ENCODE measurements at places on chromosomes 2 and 18.

DNA sequence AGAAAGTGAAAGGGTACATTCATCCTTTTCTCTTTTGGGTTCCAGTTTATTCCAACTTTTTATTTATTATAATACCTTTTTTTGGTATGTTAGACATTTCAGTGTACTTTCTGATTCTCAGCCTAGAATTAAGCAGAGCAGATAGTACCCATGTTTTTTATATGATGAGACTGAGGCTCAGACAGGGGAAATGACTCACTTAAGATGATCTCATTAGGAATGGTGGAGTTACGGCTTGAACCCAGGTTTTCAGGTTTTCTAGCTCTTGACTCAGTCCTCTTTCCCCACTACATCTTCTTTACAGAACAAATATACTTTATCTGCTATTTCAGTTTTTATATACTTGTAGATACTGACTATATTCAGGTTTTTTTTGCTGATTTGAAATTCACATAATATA is 51.7 kb upstream of the OTX1 start:
- H3K27me3 ChIP-seq, result no peaks in the 10 kb centered on the region
- no peak overlapping the region for H3K27ac ChIP-seq
- no peak for DNase-seq
- H3K36me3 ChIP-seq, result peaks cover 17% of the 10 kb centered on the region
- no peak overlapping the region for H3K4me3 ChIP-seq

DNA sequence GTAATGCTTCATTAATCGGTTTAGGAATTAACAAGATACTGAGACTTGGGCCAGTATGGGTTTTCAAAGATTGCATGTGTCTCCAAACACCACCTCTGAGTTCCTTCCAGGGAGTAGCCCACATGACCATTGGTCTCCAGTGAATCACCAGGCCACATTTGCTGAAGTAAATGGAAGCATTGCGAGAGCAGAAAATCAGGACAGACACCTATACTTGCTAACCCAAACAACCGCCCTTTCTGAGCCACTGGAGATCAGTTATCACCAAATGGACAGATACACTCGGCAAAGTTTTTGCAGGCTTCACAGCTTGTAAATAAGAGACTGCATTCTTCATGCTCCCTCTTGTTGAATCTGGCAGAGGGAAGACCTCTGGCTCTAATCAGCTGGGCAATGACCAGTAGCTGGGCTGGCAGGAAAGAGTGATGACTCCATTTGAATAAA is 40.9 kb downstream of the GATA6 start:
- H3K27ac ChIP-seq, result no peak overlapping the region
- H3K36me3 ChIP-seq, result peaks cover 3% of the 10 kb centered on the region

GRCh38 chr2:218006741-218007140 is 3.9 kb upstream of the TNS1 start:
- no peak overlapping the region for H3K4me3 ChIP-seq
- peaks cover 46% of the 10 kb centered on the region for H3K4me1 ChIP-seq
- H3K27ac ChIP-seq, result peak overlapping the region; percentile 39
- H3K36me3 ChIP-seq, result no peaks in the 10 kb centered on the region

DNA sequence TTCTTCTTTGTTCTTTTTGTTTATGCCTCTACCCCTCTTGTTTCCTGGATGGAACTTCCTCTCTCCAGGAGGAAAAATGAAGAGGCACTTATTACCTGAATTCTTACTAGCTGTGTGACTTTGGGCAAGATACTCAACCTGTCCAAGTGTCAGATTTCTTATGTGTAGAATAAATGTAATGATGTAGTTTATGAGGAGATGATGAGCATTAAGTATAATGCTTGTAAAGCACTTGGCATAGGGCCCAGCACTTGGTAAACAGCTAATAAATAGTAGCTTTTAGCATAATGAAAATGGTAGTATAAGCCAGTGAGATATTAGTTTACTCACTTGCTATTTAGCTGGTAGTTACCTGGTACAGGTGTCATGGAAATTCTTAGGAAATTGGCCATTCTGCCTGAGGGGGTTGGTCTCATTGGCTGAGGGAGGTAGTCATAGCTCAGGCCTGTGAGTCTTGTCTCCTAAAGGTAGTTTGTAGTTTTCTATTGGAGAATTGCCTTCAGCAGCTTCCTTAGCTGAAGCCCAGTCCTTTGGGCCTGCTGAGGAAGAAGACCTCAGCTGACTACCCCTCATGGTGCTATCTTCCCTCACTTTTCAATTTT is 133.4 kb upstream of the NABP1 start:
- H3K4me1 ChIP-seq, result peaks cover 8% of the 10 kb centered on the region
- no peak overlapping the region for H3K4me3 ChIP-seq
- H3K36me3 ChIP-seq, result no peaks in the 10 kb centered on the region
- H3K27me3 ChIP-seq, result no peaks in the 10 kb centered on the region
- DNase-seq, result no peak

DNA sequence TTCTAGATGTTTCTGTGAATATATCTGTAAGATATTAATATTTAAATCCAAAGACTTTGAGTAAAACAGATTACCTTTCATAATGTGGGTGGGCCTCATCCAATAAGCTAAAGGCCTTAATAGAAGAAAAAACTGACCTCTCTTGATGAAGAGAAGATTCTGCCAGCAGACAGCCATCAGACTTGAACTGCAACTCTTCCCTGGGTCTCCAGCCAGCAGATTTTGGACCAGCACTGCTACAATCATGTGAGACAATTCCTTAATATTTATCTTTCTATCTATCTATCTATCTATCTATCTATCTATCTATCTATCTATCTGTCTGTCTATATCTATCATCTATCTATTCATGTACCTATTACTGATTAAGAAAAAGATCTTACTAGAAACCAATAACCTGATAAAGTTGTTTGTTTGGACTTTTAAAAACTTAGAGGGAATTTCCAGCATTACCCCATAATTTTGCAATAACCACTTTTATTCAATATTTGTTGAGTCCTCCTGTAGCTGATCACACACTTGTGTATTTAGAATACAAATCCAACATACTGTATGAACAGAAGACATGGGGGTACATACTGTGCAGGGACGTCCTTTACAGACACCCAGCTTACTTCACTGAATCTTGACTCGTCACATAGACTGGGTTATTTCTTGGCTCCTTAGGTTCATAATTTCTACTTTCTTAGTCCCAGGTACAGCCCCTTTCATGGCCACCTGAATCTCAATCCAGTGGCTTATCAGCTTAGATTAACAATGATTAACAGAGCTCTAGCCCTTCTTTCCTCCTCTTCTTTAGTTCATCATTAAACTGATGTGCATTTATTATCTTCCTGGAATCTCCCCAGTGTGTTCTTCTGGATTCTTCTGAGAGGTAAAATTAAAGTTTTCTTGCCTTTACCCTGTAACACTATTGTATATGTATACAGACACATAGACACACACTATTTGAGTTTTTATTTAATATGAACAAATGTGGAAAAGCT is 27.2 kb upstream of the STAT4 start:
- no peaks in the 10 kb centered on the region for H3K36me3 ChIP-seq
- no peak overlapping the region for H3K4me3 ChIP-seq
- no peaks in the 10 kb centered on the region for H3K27me3 ChIP-seq

GRCh38 chr2:101873543-101873942 is 118.2 kb upstream of the IL1R2 start:
- H3K4me1 ChIP-seq, result no peaks in the 10 kb centered on the region
- H3K4me3 ChIP-seq, result no peak overlapping the region
- H3K36me3 ChIP-seq, result peaks cover 53% of the 10 kb centered on the region
- H3K27me3 ChIP-seq, result no peaks in the 10 kb centered on the region
- no peak overlapping the region for H3K27ac ChIP-seq

DNA sequence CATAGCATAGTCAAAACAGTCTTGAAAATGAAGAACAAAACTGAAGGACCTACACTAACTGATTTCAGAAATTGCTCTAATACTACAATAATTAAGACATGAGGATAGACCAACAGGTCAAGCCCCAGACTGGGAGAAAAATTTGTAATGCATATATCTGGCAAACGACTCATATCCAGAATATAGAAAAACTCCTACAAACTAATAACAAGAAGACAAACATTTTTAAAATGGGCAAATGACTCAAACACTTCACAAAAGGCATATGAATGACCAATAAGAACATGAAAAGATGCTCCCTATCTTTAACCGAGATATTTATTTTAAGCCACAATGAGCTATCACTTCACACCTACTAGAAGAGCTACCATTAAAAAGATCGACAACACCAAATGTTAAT is 14.2 kb downstream of the TGFBRAP1 start:
- no peak overlapping the region for H3K27ac ChIP-seq
- H3K36me3 ChIP-seq, result peaks cover 7% of the 10 kb centered on the region
- H3K27me3 ChIP-seq, result no peaks in the 10 kb centered on the region
- H3K4me1 ChIP-seq, result peaks cover 7% of the 10 kb centered on the region

DNA sequence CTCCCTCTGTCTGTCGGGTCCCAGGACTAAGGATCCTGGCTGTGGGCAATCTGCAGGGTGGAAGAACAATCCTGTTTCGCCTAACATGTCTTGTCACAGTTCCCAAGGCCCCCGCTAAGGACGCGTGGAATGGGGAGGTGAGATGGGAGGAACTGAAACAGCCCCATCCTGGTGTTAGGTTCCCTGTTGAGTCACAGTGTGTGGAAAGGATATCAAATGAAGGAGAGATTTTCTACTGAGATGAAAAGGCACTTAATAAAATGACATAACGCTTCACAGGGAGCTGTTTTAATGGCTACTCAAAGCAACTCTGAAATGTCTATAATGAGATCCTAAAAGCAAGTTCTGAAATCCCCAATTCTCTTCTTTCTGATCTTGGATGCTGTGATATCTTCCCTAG is 52.5 kb downstream of the RAB31 start:
- no peak overlapping the region for H3K4me3 ChIP-seq
- H3K36me3 ChIP-seq, result peaks cover 8% of the 10 kb centered on the region
- H3K4me1 ChIP-seq, result peaks cover 23% of the 10 kb centered on the region
- H3K27ac ChIP-seq, result no peak overlapping the region

DNA sequence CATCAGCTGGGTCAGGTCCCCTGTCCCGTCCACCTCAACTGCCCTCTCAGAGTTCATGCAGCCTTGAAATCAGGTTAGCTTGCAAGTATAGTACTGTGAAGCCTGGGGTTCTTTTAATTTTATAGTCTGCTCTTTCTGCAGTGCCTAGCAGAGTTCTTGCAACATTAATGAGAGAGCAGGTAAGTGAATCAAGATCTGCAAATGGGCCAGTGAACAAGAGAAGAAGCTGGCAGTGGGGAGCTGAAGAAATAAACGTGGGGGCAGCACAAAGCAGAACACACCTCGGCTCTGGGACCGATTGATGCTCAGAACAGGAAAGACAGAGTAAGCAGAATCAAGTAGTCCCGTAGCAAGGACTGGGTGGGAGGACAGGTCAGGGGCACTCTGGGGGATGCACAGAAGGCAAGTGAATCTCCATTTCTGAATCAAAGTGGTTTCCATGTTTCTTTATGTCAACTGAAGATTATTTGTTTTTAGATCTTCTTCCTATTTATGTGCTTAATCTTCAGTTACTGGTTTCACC is 675.5 kb downstream of the RNF144A start:
- no peaks in the 10 kb centered on the region for H3K36me3 ChIP-seq
- no peaks in the 10 kb centered on the region for H3K4me1 ChIP-seq
- no peak overlapping the region for H3K4me3 ChIP-seq
- no peak overlapping the region for H3K27ac ChIP-seq
- peaks cover 17% of the 10 kb centered on the region for H3K27me3 ChIP-seq

- no peak overlapping the region for H3K4me3 ChIP-seq
- peaks cover 22% of the 10 kb centered on the region for H3K4me1 ChIP-seq
- peaks cover 5% of the 10 kb centered on the region for H3K36me3 ChIP-seq
- DNase-seq, result no peak
Measured at GRCh38 chr2:239361311-239361642, 39.5 kb downstream of the HDAC4 start.

DNA sequence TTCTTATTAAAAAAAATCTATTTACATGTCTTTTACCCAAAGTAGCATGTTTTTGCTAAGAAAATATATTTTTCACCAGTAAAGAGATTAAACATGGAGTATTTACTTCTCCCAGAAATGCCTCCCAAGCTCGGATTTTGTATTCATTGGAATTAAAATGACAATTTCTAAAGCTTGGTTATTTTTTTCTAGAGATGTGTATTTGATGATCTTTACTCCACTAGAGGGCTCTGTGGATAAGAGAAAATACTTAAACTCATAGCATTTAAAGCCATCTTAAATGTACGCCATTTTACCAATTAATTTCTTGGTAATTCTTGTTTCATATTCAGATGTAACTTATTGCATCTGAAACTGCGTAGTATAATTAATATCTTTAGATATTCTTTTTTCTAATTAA is 461.4 kb downstream of the GALR1 start:
- DNase-seq, result no peak
- no peak overlapping the region for H3K27ac ChIP-seq
- H3K27me3 ChIP-seq, result peaks cover 15% of the 10 kb centered on the region
- H3K4me1 ChIP-seq, result no peaks in the 10 kb centered on the region
- no peak overlapping the region for H3K4me3 ChIP-seq

DNA sequence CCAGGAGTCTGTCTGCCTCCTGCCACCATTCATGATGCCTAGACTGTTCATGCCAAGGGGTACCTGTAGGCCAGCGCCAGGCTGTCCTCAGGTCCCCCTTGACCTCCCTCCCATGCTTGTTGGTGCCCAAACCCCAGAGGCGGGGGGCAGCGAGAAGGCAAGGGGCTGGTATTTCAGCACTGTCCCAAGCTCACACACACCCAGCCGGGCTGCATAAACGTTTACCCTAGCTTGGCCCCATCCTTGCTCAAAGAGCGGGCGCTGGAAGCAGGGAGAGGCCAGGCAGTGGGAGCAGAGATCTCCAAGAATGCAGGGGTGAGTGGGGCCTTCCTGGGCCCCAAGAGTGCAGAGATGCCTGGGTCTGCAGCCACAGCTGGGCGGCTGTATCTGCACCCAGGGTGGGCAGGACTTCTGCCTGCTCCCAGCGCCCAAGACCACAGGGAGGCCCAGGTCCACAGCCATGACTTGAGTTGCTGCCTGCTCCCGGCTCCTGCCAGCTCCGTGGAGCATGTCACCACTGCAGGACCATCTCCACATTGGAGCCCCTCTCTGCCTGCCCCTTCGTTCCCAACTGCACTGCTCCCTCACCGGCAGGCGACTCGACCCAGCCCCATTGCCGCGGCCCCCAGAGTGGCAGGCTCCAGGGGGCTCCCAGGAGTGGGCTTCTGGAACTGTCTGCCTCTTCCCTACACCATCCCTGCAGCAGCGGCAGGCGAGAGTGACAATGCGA is 616.6 kb downstream of the METTL4 start:
- no peaks in the 10 kb centered on the region for H3K27me3 ChIP-seq
- no peak for DNase-seq
- H3K4me3 ChIP-seq, result no peak overlapping the region

GRCh38 chr2:45856391-45857274 is 205.2 kb downstream of the PRKCE start:
- H3K36me3 ChIP-seq, result no peaks in the 10 kb centered on the region
- no peak overlapping the region for H3K4me3 ChIP-seq
- peaks cover 17% of the 10 kb centered on the region for H3K4me1 ChIP-seq
- no peak for DNase-seq

GRCh38 chr2:72919414-72920317 is 2.3 kb downstream of the EMX1 start:
- H3K4me1 ChIP-seq, result peaks cover 21% of the 10 kb centered on the region
- no peak overlapping the region for H3K27ac ChIP-seq
- H3K27me3 ChIP-seq, result peaks cover 90% of the 10 kb centered on the region
- no peaks in the 10 kb centered on the region for H3K36me3 ChIP-seq
- DNase-seq, result peak; percentile 50
- peak overlapping the region; percentile 53 for H3K4me3 ChIP-seq
